ENCODE measurements at places on chromosomes 16 and 17.

GRCh38 chr17:82929676-82930042 lies 89.8 kb upstream of the ZNF750 start:
- DNase-seq, result no peak

- no peak for DNase-seq
Measured at GRCh38 chr17:78092794-78093324, 35.7 kb downstream of the TMC6 start.

- DNase-seq, result no peak
Measured at GRCh38 chr17:68539548-68540467, 27.6 kb downstream of the PRKAR1A start.

DNA sequence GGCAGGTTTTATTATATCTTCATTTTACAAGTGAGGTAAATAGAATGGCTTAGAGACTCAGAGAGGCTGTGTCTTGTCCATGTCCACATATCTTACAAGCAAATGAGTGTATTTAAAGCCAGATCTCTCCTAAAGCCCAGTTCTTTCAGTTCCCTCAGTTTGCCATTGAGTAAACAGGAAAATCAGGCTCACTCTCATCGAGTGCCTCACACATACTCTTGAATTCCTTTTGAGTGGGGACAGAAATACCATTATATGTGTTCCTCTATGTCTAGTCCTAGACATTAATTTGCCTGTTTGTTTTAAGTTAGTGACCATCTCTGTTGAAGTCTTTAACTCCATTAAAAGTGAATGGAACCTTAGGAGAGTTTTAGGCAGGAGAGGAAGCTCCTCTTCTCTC lies 40.1 kb downstream of the BPTF start:
- DNase-seq, result no peak

DNA sequence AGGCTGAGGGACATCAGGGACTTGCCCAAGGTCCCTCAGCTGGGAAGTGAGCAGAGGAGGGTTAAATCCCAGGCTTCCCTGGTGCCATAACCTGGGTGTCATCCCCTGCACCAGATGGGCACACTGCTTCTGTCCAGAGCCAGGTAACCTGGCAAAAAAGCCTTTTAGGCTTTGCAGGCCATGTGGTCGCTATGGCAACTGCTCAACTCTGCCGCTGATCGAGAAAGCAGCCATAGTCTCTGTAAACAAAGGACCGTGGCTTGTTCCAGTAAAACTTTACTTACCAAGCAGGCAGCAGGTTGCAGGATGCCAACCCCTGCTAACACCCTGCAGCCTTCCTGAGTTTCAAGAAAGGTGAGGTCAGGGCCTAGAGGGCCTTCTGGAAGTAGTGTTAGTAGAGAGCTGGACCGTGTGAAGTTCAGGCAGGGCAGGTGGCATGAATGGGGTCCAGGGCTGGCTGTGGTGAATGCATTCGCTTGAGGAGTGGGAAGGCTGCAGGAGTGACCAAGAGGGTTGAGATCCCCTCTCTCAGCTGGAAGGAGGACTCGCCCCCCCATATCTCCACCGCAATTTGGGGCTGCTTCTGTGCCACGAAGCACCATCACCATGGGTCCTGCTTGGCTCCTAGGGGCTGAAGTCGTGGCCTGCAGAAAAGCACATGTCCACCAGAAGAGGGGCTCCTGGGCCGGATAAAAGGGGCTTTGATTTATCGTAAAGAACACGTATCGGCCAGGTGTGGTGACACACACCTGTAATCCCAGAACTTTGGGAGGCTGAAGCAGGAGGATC lies 91.3 kb downstream of the SOCS1 start:
- DNase-seq, result no peak

Data from NCI-H1930 (cell line).